ENCODE measurements at places on chromosomes 6 and 20. TPM values are rescaled to one million over a fixed set of nuclear protein-coding genes. Genes with fewer than 3 reads are reported as not detected.

GRCh38 chr6:134123666-134124208, 71.3 kb upstream of the SLC2A12 start:
- peak; percentile 11 for DNase-seq

DNA sequence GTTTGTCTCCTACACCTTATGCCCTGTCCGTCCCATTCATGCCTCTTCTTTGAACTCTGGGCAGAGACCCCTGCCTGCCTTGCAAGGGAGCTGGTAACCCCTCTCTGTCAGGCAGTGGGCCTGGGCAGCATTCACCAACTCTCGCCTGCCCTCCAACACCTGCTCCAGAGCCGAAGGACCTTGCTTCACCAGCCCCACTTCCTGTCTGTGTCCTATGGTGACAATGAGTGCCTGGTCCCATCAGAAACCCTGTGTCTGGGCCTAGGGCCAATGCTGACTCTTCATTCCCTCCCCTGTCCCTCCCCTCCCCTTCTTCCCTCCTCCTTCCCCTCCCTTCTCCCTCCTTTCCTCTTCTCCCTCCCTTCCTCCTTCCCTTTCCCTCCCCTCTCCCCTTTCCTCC, 22.8 kb upstream of the PCMTD2 start:
- DNase-seq: no peak

The FOXQ1 gene
- not detected for total RNA-seq

The AFG1L gene
- 3.9 TPM for total RNA-seq

The MLIP gene
- not detected for total RNA-seq

All from CD4-positive, alpha-beta T cell (primary cell).